ENCODE measurements at places on chromosomes 5 and 9.

GRCh38 chr9:127451858-127452656, 747 bp downstream of the LRSAM1 start:
- DNase-seq = no peak

GRCh38 chr9:71780953-71781352, 12.6 kb upstream of the CEMIP2 start:
- no peak for DNase-seq

DNA sequence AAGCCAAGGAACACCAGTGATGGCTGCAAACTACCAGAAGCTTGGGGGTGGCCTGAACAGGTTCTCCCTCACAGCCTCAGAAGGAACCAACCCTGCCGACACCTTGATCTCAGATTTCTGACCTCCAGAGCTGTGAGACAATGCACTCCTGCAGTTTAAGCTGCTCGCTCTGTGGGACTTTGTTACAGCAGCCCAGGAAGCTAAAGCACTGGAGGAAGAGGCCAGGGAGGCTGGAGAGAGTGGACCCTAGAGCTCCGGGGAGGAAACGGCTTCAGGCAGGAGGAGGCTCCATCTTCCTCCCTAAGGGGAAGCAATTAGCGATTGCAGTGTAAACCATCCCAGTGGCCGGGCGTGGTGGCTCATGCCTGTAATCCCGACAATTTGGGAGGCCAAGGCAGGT, 25.1 kb downstream of the BARX1 start:
- DNase-seq = no peak

GRCh38 chr9:77019236-77019925, at the start of gene FOXB2:
Gene FOXB2 (plus strand): TSS chr9:77019655. CDS start chr9:77019655, 0 bp downstream.
- no peak for DNase-seq

DNA sequence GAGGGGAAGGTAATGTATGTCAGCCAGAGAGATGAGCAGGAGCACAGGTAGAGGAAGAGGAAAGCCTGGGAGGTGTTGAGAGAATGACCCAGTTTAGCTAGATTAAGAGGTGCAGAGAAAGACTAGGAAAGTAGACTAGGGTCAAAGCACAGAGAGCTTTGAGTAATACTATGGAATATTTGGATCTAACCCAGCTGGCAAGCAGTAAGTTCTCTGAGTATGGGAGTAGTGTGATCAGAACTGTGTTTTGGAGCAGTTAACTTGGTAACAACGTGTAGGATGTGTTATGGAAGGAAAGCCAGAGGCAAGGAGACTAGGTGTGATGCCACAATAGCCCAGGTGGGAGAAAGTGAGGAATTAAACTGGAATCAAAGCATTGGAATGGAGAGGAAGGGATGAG, 84.9 kb upstream of the PTGER4 start:
- no peak for DNase-seq

GRCh38 chr5:147645197-147645596, 135.3 kb upstream of the DPYSL3 start:
- no peak for DNase-seq

GRCh38 chr5:143077453-143078103, 307.4 kb downstream of the ARHGAP26 start:
- no peak for DNase-seq

GRCh38 chr9:120779227-120779626, 14.0 kb downstream of the FBXW2 start:
- DNase-seq = no peak

DNA sequence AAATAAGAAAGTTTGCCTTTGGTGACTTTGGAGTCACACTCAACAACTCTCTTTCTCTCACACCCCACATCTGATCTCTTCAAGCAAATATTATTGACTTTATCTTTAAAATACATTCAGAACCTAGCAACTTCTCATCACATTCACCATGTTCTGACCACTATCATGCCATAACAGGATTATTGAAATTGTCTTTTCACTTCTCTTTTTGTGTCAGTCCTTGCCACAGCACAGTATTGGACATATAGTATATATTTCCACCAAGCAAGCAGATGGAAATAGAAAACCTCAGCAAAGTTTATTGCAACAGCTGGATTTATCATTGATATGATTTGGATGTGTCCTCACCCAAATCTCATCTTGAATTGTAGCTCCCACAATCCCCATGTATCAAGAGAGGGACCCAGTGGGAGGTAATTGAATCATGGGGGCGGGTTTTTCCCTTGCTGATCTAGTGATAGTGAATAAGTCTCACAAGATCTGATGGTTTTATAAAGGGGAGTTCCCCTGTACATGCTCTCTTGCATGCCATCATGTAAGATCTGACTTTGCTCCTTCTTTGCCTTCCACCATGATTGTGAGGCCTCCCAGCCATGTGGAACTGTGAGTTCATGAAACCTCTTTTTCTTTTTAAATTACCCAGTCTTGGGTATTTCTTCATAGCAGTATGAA, 26.9 kb upstream of the ITGA1 start:
- DNase-seq = no peak

DNA sequence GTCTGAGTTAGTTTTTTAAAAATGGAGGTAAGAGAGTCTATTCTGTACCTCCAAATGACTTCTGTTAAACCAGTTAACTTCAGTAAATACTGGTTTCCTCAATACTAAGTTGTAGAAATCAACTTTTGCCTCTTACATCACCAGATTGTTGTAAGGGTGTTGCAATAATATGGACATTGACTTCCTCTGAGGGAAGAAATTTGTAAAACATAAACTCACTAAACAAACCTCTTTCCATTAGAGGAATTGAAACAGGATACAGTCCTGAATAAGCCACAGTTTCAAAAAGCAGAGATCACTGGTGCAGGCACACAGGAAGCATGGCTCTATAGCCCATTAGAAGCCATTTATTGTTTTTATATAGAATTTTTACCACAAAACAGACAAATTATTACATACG, 32.7 kb upstream of the SLCO6A1 start:
- DNase-seq = no peak

DNA sequence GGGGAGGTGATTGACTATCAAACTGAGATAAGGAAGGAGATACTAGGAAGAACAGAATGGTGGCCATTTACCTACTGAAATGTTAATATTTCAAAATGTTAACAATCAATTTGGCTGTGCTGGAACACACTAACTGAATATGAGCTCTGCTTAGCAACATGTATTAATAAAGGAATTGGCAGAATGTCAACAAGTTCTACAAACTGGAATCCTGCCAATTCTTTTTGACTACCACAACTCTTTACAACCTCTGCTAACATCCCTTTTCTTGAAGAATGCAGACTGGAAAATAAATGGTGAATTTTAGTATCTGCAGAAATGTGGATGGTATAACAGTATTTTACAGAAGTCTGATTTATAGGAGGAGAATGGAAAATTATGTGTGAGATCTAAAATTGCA, 446.4 kb downstream of the ISL1 start:
- DNase-seq = no peak

DNA sequence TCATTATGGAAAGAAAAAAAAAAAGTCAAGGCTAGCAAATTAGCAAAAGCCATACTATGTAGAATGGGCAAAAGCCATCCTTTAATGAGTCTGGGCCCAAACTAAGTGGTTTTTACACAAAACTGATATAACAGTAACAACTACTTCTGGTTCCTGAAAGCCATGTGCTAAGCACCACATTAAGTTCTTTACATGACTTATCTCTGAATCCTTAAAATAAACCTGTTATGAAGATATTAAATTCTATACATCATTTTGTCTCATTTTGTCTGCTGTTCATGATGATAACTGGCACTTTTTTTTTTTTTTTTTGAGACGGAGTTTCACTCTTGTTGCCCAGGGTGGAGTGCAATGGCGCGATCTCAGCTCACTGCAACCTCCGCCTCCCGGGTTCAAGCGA, 5.0 kb downstream of the FNIP1 start:
- no peak for DNase-seq

- DNase-seq = no peak
Observed at GRCh38 chr5:125343015-125343414, 596.6 kb upstream of the ZNF608 start.

DNA sequence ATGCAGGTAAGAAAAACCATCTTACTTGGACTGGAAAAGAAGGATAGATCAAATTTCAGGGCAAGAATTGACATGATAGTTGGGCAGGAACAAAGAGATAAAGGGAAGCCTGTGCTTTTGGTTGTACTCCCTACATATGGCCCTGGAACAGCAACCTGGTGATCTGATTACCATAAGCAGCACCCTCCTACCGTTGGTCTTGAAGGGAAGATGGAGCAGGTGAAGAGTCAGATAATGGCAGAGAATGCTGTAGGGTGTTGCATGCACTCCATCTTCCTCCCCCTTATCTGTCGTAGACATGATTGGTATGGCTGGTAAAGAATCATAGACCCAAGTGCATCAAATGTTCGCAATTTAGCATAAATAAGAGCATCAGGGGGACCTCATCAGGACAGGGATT, 4.7 kb downstream of the IRGM start:
- no peak for DNase-seq

DNA sequence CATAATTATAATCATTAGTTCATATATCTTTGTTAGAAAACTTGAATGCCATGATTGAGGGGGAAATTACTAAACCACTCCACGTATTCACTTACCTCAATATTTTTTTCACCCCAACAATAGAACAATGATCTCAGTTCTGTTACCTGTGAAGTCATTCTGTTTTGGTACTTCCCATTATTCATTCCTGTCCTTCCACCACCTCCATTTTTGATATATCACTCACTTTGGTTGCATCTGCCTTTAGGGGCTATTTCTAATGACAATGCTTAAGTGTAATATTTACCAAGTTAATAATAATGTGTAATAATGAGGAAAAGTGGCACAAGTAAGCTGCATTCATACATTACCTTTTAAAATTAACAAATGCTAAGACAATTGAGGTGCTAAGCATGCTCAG, 218.4 kb downstream of the SPATA31D1 start:
- DNase-seq = no peak

- DNase-seq = no peak
Observed at GRCh38 chr5:142861011-142861410, 90.8 kb downstream of the ARHGAP26 start.

- no peak for DNase-seq
Observed at GRCh38 chr9:9108641-9109040, 1309.1 kb upstream of the DMAC1 start.

- DNase-seq = no peak
Observed at GRCh38 chr5:111691914-111692313, 65.1 kb downstream of the NREP start.

DNA sequence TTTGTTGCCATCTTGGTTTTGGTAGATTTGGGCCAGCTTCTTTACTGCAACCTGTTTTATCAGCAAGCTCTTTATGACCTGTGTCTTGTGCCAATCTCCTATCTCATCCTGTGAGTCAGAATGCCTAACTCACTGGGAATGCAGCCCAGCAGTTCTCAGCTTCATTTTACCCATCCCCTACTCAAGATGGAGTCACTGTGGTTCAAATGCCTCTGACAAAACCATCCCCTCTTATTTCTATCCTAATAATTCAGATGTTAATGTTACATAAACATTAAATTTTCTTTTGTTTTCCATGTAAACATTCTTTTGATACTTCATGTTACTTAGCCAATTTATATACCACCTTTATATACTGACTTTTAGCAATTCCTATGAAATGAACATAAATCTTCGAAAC, 746.3 kb downstream of the CDH18 start:
- peak; percentile 8 for DNase-seq

GRCh38 chr9:95605101-95605500, 88.3 kb upstream of the PTCH1 start:
- DNase-seq = no peak

- no peak for DNase-seq
Observed at GRCh38 chr5:154117050-154117449, 73.5 kb upstream of the GALNT10 start.

GRCh38 chr5:150052956-150053712, 33.2 kb downstream of the CSF1R start:
- DNase-seq = no peak

DNA sequence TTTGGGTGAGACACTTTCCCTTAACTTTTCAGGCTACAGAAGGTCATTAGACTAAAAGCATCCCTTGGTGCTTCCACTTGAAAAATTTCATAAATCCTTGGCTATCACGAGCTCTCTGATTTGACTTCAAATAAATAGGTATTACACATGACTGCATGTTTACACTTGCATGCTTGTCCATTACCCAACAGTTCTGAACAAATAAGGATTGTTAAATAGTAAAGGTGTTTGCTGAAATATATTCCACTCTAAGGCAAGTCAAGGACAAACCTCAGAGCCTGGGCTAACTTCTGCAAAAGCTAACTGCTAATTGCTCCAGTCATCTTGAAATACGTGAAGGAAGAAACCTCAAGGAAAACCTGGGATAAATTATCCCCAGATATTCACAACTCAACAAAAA, 14.5 kb downstream of the FBXW2 start:
- peak; percentile 71 for DNase-seq

- no peak for DNase-seq
Observed at GRCh38 chr5:21646469-21646868, 1206.7 kb downstream of the CDH12 start.

DNA sequence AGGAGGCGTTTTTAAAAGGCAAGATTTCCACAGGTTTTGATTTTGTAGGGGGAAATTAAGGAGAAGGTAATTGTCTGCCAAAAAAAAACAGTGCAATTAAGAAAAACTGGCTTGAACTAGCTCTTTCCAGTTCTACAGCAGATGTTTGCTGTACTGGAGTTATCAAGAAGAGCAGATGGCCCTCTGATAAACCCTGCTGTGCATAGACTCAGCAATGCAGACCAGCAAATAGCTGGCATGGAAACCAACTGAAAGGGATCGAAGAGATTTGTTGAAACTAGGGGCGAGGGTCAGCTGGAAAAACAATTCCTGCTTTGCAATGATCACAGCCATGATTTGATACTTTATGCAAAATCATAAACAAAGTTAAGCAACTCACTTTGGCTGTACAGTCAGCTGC, 17.8 kb upstream of the BHMT start:
- DNase-seq = peak; percentile 13

- DNase-seq = no peak
Observed at GRCh38 chr9:75123696-75124095, 35.4 kb downstream of the OSTF1 start.

GRCh38 chr9:4196376-4196775, 103.5 kb downstream of the GLIS3 start:
- DNase-seq = no peak

DNA sequence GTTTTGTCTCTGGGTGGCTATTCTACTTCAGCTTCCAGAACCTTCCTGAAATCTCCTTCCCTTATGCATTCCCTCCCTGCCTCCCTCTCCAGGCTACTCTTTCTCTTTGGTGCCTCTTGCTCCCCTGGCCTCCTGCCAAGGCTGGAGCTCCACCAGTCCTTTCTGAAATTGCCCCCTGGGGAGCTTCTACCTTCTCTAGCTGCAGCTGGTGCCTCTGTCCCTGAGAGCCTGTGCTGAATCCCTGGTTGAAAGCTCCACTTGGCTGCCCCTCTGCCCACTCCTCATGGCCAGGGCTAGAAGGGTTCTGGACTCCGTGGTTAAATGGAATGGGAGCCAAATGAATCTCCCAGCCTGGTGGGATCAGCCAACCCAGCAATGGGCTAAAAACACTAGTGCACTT, 80.1 kb downstream of the COL15A1 start:
- no peak for DNase-seq
